ENCODE measurements at places on chromosomes 6 and 20.

- no peak for DNase-seq
Observed at GRCh38 chr6:51487937-51488336, 599.5 kb downstream of the PKHD1 start.

GRCh38 chr20:46545077-46545826 lies 5.2 kb downstream of the OCSTAMP start:
- no peak for DNase-seq

DNA sequence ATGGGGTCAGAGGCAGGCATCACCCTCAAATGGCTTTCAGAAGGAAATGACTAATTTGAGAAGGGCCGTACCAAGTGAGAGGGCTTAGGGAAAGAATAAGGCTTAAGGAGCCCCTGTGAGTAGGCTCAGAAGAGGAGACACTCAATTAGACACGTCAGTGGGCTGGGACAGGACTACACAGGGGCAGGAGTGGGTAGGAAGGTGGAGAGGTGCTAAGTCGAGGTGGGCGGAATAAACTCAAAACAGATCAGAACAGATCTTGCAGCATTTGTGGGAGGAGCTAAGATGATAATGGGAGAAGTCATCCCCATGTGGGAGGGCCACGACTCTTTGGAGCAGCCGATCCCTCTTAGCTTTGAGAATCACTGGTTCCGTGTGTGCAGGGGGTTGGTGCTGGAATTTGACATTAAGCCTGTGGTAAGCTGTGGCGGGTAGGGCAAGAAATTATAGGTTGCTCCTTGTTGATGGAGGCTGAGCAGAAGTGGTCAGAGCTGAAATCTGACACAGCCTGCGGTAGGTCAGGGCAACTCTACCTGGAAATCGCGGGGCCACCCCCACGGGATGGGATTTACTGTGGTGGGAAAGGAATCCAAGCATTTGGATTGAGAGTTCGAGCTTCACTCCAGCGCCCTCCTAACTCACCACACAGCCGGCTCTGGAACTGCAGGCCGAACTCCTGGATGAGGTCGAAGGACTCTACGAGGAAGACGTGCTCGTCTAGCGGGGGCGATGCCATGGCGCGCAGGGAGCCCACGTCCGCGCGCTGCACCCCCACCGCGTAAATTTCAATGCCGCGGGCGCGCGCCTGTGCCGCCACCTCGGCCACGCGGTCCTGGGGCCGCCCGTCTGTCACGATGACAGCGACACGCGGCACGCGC lies 2.8 kb upstream of the RBPJL start:
- no peak for DNase-seq

DNA sequence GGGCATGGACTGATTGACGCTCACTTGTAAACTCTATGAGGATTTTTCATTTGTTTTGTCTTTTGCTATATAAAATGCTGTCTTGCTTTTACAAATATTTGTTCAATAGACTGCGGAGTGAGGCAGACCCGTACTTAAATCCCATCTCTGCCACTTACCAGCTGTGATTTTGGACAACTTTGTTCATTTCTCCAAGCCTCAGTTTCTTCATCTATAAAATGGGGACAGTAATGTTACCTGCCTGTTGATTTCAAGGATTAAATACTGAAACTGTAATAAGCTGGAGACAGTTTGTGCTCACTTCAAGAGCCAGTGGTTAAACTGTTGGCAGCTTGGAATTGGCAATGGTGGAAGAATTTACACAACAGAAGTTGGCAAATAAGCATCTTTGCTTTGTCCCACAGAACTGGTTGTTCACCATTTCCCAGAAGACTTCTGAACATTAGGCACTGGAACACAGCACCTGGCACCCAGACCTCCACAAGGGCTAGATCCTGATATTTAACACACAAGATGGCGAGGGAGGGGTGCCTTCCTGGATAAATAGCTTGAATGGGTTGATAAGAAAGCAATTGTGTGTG lies 479.2 kb downstream of the QKI start:
- DNase-seq, result no peak

- DNase-seq, result no peak
Observed at GRCh38 chr6:75893776-75894152, 144.7 kb downstream of the MYO6 start.

DNA sequence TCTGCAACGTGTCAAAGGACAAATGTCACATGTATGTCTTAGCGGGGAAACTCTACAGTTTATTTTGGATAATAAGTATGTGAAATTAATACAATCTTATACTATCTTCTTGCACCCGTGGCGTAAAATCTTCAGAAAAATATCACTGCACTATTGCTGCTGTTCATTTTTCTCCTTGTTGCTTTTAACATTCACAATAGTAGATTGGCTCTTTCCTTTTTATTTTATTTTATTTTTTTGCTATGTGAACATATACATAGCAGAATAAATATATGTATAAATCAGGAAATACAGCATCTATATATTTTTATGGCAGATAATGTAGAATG lies 15.4 kb downstream of the GPR31 start:
- DNase-seq, result no peak

DNA sequence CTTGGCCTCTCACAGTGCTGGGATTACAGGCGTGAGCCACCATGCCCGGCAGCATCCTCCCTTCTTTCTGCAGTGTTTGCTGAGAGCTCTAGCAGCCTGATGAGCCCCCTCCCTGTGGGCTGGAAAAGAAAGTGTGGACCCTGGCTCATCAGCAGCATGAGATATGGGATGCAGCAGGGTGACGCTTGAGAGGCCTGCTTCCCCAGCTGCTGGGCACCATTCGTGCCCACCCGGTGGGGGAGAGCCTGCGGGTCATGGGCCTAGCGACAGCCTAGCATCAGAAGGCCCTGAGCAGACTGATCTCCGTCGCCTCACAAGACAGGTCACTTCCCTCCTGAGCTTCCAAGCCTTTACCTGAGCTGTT lies 16.0 kb upstream of the CCDC167 start:
- no peak for DNase-seq

- no peak for DNase-seq
Observed at GRCh38 chr20:6081236-6081635, 27.4 kb upstream of the LRRN4 start.

DNA sequence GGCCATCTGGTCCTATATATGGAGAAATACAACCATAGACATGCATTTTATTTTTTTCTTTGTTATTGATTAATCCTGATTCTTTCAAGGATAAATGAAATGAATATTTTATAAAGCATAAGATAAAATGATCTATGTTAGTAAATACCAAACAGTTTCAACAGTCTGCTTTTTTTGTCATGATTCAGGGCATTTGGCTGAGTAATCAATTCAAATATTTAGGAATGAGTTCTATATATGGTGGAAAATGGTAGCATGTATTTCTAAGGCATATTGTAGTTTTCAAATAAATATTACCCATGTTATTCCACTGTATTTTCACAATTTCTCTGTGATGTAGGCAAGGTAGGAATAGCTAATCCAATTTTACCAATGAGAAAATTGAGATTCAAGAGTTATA lies 287.5 kb upstream of the FKBP1C start:
- DNase-seq, result no peak

Data from NCI-H1417 treated with DMSO at 0.1 percent for 48 hours (cell line).